RKO (cell line): ENCODE measurements at places on chromosomes 5 and 9.

DNA sequence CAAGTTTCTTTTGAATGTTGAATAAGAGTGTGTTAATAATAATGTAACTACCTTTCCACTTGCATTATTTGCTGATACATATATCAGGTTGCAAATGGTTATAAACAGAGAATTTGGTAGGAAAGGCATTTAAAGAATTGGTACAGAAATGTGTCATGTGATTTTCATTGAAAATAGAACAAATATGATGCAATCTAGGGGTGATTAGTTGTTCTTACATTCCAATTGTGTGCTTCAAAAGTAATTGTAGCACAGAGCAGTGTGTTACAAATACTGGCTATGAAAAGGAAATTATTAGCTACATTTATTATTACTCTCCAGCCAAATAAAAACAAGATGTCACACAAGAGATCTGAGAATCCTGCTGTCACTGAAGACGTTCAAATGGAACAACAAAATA, 61.8 kb upstream of the PRDM9 start:
- DNase-seq: no peak

DNA sequence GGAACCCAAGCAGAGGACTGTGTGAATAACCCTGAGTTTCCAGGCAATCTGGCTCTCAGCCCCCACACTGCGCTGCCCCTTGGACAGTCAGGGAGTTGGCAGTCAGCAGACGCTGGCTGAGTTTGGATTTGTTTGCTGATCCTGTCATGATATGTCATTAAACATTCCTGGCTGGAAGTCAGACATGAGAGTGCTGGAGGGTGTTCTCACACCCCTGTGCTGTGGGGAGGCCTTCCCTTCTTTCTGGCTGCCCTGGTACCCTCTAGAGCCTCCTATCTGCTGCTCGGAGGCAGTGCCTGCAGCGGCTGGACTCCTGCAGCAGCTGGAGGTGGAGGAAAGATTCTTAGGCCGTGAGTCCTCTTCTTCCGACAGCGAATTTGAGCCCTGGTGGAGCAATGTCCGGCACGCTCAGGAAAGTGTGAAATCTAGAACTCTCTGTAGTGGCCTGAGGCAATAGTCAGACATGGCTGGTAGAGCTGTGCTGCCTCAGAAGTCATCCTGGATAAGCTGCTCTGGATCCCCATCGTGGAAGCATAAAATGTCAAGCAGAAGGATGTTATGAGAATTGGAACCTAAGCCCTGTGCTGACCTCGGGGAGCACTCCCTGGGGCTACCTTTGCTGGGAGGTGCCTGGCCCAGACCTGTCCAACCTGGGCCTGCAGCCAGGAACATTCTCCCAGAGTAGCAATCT, 72.0 kb downstream of the PDE8B start:
- DNase-seq: peak; percentile 4

- DNase-seq: no peak
Measured at GRCh38 chr9:108053555-108054061, 564.0 kb upstream of the KLF4 start.

GRCh38 chr5:1726469-1726865, 73.2 kb downstream of the MRPL36 start:
- DNase-seq: no peak

DNA sequence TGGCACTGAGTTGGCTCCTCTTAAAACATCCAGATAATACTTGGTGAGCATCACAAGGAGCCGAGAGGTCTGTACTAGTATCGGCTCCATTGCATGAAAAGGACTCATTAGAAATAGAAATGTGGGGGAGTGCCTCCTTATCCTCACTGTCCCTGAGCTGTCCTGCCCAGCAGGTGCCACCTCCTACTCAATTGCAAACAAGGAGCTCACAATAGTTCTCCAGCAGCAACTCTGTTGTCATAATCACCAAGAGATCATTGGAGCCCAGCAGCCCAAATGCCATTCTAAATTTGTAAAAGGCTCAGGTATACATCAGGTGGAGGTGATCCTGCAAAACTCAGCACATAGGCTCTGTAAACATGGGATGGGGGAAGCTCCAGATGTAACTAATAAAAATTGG, 99.1 kb downstream of the PLK2 start:
- no peak for DNase-seq

DNA sequence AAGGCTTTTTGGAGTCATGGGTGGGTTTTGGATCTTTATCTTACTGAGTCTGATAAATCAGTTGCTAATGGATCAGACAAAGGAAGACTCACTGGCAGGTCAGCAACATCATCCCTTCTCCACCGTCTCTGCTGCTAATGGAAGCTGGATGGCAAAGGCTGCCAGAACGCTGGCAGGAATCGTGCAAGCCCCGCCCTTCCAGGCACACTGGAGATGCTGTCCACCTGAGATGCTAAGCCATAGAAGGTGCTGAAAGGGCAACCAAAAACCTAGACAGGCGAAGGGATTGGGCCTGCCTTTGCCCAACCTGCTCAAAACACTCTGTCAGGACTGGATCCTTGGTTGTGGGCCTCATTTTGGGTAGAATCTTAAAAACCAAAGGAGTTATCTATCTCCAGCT, 139.5 kb upstream of the FSTL4 start:
- DNase-seq: no peak

DNA sequence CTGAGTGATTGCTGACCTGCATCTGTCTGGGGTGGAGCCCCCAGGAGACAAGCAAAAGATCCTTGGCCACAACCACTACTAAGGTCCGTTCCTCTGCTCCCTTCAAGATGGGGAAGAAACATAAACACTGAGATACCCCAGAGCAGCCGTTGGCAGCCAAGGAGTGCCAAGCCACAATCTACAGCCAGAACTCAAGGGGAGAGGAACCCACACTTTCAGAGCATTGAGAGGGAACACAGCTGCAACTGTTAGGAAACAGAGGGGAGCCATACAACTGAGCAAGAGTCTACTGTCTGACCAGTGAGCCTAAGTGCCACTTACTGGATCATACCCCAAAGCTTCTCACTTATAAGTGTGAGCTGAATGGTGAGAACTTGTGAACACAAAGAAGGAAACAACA, 44.6 kb upstream of the ADRB2 start:
- no peak for DNase-seq

DNA sequence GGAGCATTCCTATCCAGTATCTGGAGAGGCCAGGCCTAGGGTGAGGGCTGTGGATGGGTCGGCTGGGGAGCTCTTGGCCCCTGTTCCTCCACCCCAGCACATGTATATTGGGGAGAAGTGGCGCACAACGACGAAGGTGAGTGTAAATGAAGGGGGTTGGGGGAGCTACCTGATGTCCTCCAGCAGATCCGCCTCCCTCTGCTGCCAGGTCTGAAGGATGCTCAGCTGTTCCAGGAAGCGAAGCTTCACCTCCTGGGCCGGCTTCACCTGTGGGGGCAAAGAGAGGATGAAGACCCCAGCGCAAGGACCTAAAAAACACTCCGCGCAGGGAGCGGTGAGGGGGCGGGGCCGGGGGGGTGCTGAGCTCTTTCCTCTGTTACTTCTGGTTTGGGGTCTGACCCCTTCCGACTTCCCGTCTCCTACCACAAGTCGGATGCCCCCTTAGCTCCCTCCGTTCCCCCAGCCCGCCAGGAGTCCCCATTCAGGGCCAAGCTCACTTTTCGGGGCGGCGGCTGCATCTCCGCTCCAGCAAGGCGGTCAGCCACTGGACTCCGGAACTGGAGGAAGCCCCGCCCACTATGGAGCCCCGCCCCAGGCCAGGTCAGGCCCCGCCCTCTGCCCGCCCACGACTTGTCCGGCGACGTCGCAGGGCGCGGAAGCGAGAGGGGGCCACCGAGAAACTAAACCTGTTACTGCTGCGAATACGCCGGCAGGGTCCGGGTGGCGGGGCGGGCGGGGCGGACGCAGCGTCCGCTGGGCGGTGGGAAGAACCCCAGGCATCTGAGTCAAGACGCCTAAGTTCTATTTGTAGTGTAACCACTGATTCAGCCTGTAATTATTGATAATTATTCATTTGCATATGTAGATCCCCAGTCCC, at the start of gene FCHSD1:
FCHSD1 (minus strand) TSS at position 568 of the 877 bp plus-strand sequence; CDS start at position 518, 50 bp downstream.
- peak; percentile 87 for DNase-seq

DNA sequence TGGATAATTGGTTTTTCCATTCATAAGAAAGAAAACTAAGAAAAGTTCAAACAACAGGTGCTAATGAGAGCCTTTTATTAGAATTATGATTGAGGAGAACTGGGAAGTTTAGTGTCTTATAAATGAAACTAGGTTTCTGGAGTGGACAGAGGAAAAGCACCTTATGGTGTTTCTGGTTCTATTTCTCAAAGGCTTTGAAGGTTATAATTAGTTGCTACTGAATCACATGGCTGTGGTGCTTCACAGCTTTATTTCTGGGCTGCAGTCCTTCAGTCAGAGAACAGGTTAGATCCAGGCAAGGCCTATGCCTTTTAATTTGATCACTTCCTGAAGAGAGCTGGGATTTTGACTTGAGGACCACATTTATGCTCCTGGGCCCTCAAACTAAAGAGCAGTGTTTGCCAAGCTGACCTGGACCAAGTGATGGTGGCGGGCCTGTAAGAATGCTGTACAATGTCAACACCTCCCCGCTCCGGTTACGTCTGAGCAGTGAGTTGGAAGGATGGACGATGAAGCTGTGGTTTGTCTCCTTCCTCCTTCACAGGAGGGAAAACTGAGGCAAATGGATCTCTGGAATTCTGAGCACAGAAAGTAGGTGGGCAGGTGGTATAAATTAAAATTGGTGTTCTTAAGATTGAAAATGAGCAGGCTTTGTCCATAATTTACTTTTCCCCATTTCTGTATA, 56.0 kb downstream of the ZNF462 start:
- no peak for DNase-seq

- DNase-seq: no peak
Measured at GRCh38 chr5:76403766-76404222, 709 bp downstream of the IQGAP2 start.

DNA sequence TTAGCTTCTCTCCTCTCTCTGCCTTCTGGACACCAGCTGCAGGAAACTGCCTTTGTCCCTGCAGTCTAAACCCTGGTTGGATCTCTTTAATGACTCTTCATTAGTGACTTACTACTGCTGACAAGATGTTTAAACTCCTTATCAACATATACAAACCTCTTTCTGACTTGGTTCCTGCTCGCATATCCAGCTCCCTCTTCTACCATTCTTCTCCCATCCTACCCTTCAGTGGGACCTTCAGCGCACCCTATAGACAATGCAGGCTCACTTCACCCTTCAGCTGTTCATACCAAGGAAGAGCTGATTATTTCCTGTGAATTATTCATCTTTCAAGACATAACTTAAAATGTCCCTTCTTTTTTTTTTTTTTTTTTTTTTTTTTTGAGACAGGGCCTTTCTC, 436.5 kb downstream of the KIAA0825 start:
- DNase-seq: no peak
